CD4-positive, alpha-beta T cell treated with Interleukin-17A for 1 hour (primary cell): ENCODE measurements at places on chromosomes 2 and 18.

- DNase-seq, result no peak
Measured at GRCh38 chr2:177235855-177236437, 23.4 kb downstream of the HNRNPA3 start.

- no peak for DNase-seq
Measured at GRCh38 chr2:86081724-86082123, 24.0 kb downstream of the POLR1A start.

GRCh38 chr2:43238176-43238575 lies 11.8 kb upstream of the ZFP36L2 start:
- no peak for DNase-seq

- DNase-seq, result no peak
Measured at GRCh38 chr18:2572892-2573291, 1.5 kb downstream of the NDC80 start.

DNA sequence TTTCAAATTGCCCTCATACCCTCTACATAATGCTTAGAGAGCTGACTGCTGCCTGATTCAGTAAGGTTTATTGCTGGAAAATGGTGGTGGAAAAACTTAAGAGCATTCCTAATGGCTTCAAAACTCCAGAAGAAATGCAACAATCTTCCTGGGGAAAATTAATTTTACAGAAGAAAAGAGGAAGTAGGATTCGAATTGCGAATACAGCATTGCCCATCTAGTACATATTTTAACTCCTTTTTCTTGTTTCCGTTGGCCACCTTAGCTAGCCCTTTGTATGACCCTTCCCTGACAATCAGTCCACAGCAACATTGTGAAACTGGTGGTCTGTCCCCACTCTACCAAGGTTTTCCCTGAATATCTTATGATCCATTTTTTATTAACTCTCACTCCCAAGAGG lies 224.7 kb downstream of the MTX2 start:
- DNase-seq, result no peak

DNA sequence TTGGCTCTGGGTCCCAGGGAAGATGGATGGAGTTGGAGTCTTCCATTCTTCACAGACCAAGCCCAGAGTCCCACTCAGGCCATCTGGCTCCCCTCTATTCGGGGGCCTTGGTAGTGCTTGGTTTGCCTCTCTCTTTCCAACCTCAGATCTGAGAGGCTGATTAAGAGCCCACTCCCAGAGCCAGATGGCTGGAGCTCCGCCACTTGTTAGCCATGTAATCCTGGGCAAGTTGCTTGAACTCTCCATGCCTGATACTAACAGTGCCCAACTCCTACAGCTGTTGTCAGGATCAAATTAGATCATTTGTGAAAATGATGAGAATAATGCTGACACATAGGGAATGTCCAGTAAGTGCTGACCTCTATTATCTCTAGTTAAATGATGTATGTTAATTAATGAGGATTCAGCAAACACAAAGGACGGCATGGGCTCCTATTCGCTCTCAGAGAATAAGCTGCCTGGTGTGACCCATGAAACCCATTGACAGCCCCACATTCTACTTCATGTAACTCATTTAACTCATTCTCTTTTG lies 46.6 kb upstream of the SLC14A1 start:
- DNase-seq, result no peak

- no peak for DNase-seq
Measured at GRCh38 chr2:226877491-226877890, 41.6 kb downstream of the RHBDD1 start.

DNA sequence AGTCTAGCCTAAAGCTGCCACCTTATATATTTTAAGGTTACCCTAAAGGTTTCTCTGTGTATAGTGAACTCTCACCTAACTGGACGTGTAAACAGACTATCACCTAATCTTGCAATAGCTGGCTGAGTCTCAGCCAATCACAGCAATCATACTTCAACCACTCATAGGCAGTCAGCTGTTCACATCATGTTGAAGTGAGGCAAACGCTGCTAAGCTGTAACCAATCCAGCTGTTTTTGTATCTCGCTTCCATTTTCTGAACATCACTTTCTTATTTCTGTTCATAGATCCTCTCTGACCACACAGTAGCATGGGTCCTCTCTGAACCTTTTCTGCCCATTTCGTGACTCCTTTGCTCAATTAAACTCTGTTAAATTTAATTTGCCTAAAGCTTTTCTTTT lies 468.2 kb upstream of the POU3F3 start:
- DNase-seq, result no peak

GRCh38 chr2:94980406-94980805 lies 45.1 kb upstream of the MAL start:
- DNase-seq, result no peak
